SK-N-SH treated with all-trans-retinoic acid at 6 μM for 48 hours (cell line): ENCODE measurements at places on chromosomes 6 and 20.

GRCh38 chr6:52491203-52492069, 71.3 kb downstream of the EFHC1 start:
- no peak; the same call in 2 of the 3 replicates for ATAC-seq

DNA sequence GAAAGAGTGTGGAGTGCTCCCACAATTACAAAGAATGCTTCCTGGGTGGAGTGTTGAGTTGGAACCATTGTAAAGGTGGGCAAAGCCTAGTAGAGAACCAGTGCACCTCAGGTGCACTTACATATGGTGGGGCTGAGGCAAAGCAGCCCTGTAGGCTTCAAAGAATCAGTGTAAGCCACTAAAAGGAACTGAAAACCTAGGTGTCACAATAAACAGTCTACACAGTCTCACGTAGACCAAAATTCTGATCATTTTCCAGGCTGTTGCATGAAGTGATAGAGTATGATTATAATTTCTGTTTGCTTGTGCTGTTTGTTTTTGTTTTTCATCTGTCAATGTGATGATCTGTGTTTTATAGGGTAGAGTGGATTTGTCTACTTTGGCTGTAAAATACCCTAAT, 2.8 kb downstream of the ABT1 start:
- no peak for ATAC-seq

DNA sequence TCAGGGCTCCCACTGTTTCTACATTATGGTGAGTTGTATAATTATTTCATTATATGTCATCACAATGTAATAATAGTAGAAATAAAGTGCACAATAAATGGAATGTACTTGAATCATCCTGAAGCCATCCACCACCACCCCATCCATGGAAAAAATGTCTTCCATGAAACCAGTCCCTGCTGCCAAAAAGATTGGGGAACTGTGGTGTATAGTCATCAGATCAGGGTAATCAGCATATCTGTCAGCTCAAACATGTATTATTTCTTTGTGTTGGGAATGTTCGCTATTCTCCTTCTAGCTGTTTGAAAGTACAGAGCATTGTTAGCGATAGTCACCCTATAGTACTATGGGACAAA, 33.8 kb upstream of the SLC22A23 start:
- no peak for ATAC-seq

DNA sequence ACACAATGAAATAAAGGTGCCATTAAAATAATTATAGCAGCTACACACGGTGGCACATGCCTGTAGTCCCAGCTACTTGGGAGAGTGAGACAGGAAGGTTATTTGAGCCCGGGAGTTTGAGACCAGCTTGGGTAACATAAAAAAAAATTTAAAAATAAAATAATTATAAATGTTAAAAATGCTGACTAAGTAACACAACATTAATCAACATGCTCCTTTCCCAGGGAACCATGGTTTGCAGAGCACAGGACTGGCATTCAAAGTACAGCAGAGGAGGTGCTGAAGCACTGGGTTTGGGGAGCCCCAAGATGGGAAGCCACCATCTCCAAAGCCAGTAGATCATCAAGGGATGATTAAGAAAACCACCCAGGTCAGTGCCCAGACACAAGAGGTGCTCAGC, 51.9 kb downstream of the NFATC2 start:
- no peak for ATAC-seq

DNA sequence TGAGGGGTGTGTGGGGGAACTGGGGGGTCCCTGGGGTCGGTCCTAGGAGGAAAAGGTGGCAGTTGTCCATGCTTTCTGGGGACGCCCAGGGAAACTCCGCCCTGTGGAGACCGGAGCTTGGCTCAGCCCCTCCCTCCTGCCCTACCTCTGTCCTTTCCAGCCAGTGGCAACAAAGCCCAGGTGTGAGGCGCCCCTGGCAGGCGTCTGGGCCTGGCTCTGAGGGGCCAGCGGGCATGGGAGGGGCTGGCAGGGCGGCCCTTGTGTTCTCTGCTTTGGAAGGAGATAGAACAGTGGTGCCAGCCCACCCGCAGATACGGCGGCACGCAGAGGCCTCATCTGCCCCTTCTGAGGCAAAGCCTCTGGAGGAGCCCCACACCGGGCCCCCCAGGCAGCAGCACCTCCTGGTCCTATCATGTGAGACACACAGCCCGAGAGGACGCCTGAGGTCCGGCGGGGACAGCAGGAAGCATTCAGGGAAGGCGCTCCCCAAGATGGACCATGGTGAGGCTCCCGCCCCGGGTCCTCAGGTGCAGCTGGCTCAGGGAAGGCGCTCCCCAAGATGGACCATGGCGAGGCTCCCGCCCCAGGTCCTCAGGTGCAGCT, 47.9 kb downstream of the YTHDF1 start:
- ATAC-seq = no peak

- no peak for ATAC-seq
These were observed 301.5 kb downstream of the PRL start for GRCh38 chr6:21995318-21995717.

GRCh38 chr6:45722876-45723275, 292.8 kb downstream of the CLIC5 start:
- no peak for ATAC-seq

DNA sequence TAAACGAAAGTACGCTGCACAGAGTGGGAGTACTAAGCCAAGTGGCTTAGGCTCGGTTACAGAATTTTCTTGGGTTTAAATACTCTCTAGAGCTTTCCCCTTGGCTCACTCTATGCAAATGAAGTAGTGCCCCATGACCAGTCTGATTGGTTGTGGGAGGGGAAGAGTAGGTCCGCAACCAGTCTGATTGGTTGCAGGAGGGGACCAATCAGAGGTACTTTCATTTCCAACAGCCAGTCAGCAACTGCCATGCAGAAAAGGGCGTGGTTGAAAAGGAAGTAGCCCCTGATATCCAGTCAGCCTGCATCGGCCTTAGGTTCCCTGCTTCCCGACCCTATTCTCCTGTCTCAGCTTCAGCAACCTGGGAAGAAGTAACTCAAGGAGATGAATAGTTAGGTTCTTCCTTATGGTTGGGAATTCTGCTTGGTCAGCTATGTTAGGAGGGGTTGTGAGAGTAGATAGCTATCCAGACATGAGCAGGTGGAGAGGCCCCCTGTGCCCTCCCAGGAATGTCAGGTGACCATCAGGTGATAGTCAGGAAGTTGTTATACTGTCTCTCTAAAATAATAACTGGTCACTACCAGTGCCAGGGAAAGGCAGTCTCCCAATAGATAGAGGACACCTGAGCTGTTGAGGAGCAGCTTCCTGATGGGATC, 57.4 kb downstream of the FARS2 start:
- ATAC-seq = no peak

DNA sequence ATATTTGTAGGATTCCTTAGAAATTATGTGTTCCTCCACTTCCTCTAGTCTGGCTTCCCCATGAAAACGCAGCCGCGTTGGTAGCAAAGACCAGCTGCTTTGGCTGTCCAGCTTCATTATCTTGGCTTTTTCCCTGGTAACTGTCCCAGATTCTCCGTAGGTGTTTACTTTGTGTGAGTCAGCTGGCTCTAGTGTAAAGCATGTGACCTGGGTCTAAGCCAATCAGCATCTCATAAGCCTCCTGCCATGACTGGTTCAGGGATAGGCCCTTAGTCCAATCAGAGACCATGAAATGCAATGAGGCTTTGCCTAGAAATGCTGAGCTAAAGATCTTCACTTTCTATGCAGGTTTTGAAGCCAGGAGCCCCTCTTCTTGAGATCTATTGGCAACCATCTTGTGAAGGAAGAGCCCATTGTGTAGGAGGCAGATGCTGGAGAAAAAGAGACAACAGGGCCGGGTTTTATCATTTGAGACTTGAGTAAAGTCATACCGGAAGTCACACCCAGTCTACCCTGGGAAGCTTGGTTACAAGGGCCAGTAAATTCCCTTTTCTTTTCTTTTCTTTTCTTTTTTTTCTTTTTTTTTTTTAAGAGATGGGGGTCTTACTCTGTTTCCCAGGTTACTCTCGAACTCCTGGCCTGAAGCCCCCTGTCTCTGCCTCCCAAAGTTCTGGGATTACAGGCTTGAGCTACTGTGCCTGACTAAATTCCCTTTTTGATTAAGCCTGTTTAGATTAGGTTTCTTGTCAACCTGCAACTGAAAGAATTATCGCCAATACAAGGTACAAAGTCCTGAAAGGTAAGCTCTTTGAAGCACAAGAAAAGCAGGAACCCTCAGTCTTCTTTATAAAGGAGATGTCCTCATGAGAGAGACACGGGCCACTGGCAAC, 256.5 kb upstream of the RREB1 start:
- peak; percentile 72 for ATAC-seq

DNA sequence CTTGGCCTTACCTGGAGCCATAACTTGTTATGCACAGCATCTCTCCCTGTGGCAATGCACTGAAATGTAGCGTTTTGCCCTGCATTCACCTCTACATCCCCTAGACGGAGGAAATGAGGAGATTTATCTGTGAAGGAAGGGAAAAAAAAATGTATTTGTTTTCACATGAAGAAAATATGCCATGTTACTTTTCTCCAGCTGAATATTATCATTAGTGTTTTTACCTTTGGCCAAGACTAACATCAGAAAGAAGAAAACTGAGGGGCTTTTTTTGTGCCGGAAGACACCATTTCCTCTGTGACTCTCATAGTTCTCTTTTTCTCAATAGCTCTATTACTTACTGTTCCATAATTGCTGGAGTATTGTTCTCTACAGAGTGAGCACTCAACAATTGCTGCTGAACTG, 280.4 kb downstream of the PTPRK start:
- ATAC-seq = no peak

DNA sequence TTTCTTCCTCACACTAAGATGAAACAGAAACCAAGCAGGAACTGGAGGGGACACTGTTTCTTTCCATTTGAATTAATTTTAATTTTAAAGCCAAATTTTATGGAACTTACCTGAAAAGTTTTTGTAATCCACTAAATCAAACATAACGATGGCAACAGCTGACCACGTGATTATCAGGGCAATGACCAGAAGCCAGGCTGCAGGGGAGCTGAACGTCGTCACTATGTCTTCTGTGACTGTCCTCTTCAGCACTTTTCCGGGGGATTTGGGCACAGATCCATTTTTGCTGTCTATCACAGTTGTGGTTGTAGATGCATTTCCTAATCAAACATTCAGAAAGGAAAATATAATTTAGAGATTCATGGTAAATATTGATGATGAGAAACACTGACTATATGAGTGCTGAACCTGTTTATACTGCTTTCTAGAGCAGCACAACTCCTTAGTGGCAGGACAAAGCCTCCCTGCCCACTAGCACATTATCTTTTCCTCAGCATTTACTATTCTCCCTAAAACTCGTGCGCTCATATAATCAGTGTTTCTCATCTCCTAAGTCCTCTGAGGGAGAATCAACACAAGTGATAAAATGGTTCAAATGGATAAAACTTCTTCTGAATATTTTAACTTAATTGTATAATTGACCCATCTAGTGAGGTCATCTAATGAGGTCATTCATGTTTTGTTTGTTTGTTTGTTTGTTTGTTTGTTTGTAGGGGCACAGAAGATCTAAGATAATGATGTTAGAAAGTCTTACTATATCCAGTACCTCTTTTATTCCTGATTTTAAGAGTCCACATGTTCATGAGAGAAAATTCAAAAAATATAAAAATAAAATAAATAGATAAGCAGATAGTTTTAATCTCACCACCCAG, 65.7 kb downstream of the TRDN start:
- ATAC-seq = no peak

DNA sequence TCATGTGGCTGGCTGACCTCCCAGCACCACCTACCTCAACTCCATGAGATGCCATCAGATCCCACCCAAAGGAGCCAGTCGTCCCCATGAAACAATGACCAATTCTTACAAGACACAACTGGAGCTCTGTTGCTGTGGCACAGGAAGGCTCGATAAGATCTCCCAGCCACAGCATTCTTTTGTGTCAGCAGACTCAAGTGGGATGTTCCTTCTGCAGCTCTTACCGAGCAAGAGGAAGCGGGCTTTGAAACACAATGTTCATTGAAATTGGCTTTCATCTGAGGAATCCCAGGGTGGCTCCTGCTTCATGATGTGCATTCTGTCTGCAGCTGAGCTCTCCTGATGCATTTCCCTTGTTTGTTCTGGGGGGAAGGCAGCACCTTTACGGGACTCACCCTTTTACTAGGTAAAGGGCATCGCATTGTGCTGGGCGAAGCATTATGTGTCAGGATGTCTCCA, 222.0 kb upstream of the SGK1 start:
- ATAC-seq = no peak

DNA sequence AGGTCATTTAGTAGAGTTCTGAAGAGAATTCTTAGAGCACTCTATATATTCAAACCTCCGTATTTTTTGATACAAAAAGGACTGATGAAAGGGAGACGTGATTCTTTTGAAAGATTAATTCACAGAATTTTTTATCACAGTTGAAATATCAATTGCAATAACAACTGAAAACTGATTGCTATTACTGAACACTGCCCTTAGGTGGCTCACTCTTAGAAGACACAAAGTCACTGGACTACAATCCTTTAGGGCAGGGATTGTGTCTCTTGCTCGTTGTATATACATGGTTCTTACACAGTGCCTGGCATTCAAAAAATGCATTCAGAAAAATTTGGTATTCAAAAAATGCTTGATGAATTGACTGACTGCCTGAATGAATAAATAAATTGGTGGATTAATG, 17.1 kb upstream of the CALHM6 start:
- ATAC-seq = peak; percentile 72

DNA sequence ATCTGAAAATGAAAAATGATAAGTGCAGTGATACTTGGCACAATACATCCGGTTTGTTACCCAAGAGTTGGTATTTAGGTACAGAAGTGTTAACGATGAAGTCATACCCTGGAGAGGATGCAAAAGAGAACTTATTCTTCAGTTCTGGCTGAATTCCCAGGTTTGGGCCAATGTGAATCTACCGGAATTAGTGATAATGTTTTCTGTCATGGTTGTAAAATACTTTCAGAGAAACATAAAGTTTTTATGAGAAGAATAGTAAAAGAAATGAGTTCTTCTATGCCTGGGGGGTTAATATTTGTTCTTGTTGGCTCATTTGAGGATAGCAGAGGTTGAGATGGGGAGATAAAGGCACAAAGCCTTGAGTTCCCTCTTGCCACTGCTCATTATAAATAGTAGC, 509.9 kb upstream of the POU3F2 start:
- no peak for ATAC-seq

GRCh38 chr6:142568857-142569597, 267.2 kb downstream of the ADGRG6 start:
- peak; percentile 86 for ATAC-seq

DNA sequence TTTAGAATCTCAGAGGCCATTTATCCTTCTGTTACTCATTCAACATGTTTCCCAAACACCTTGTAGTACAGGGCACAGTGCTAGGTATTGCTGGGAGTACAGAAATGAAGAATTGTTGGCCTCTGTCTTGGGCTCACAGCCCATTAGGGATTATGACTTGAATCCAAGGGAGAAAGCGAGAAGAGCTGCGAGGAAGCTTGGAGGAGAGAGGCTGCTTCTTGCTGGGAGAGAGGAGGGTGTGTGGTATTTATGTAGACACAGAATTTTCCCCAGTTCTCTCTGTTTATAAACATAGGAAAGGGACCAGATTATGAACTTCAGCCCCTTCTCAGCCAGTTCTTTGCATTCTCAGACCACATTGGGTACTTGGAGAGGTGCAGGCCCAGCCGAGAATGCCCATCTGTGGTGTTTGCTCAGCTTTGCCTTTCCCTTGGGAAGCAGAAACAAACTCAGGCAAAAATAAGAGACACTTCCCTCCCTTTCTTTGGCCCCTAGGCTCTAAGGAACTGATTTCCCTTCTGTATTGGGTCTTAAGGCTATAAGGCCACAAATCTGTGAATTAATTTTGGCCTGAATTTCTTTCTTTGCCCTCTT, 17.9 kb downstream of the CHMP4B start:
- ATAC-seq = no peak
